ENCODE measurements at places on chromosomes 5 and 9. TPM values are rescaled to one million over a fixed set of nuclear protein-coding genes. Genes with fewer than 3 reads are reported as not detected.
A peak's percentile ranks its signal among the peaks of the same experiment; 100 is the strongest.

DNA sequence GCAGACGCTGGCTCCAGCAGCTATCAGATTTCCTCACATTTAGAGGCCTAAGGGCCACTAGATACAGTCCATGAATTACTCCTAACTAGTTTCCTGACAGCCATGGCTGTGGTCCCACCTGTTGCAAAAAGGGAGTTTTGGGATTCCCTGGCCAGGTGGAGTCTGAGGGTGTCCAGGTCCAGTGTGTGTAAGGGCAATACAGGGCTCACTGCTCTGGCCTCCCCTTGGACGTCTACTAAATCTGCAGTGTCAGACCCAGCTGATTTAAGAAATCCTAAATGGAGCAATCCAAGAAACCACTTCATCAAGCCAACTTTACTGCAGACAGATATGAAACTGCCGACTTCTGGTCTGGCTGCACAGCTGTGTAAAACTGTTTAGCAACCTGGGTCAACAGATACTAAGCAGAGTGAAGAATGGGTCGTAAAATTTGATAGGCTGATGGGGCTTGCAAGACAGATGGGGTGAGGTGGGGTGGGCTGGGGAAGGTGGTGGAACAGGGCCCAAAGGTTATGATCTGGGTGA, 116.4 kb downstream of the GADD45G start:
- peak; percentile 83 for DNase-seq

DNA sequence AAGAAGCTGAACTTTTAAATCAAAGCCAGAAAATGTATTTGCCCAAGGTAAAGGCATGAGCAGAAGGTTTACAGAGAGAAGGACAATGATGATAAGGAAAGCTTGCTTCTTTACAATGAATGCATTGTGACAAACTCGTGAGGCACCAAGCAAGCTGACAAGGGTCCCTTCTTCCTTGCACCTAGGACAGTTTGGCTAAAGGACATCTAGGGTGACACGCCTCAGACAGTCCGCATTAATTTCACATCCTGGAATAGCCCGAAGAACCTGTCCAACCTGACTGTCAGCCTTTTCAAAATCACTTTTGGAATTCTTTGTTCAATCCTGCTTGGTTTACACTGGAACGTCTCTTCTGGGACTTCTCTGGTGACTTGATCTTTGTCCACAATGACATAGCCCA, 146.4 kb upstream of the MAP3K1 start:
- peak; percentile 31 for DNase-seq

The LMX1B gene
- 0.96 TPM for polyA plus RNA-seq

The LCN9 gene
- not detected for polyA plus RNA-seq

GRCh38 chr9:70479880-70480291, 65.4 kb upstream of the KLF9 start:
- DNase-seq, result no peak

The TIFAB gene
- 1.4 TPM for polyA plus RNA-seq

- DNase-seq, result no peak
These were observed 145.7 kb upstream of the TRPC7 start for GRCh38 chr5:136511046-136511445.

The CCDC180 gene
- polyA plus RNA-seq, result 7.5 TPM

GRCh38 chr9:134206311-134207300, 42.2 kb upstream of the RNU6ATAC start:
- DNase-seq, result no peak

DNA sequence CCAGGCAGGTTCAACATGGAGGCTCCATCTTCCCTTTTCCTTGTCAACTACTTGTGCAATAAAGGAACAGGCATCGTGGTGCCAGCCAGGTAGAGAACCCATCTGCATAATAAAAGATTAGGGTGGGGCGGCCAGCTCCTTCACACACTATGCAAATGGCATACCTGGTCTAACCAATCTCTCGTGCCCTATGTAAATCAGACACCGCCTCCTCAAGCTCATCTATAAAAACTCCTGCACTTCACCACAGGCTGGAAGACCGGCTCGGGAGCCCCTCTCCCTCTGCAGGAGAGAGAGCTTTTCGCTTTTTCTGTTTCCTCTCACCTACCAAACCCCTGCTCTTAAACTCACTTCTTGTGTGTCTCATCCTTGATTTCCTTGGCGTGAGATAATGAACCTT, 244.3 kb upstream of the PUM3 start:
- DNase-seq, result no peak

GRCh38 chr5:25009063-25009462, 364.3 kb upstream of the CDH10 start:
- DNase-seq, result no peak

Data from large intestine (tissue), 12 donors.